ENCODE measurements at places on chromosomes 12 and 14.

GRCh38 chr12:53676656-53677015 lies 753 bp upstream of the ATP5MC2 start:
- peak; percentile 27 for DNase-seq

DNA sequence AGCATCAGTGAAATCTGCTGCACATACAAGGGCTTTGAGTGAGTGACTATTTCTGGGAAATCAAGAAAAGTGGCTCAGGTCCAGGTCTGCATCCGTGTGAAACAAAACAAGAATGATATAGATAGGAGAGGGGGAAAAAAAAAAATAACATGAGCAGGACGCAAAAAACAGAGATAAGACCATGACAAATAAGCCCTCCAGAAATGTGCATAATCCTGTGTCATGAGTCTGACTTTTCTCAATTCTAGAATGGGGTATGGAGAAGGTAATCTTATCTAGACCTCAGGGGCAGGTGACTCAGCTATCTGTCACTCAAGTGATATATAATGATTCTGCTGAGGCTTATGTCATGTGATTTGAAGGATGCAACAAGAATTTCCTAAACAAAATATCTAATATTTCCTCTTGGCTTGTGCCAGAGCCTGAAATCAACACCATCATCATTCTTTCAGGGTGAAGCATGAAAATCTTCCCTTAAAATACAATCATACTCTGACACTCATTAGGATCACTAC lies 250.0 kb downstream of the PHLDA1 start:
- no peak for DNase-seq

GRCh38 chr14:77645520-77646230 lies 29.2 kb upstream of the SPTLC2 start:
- DNase-seq, result no peak

- no peak for DNase-seq
These were observed 197.4 kb upstream of the DIO3 start for GRCh38 chr14:101363880-101364391.

- DNase-seq, result no peak
These were observed 13.0 kb upstream of the VPS37B start for GRCh38 chr12:122908915-122909314.

DNA sequence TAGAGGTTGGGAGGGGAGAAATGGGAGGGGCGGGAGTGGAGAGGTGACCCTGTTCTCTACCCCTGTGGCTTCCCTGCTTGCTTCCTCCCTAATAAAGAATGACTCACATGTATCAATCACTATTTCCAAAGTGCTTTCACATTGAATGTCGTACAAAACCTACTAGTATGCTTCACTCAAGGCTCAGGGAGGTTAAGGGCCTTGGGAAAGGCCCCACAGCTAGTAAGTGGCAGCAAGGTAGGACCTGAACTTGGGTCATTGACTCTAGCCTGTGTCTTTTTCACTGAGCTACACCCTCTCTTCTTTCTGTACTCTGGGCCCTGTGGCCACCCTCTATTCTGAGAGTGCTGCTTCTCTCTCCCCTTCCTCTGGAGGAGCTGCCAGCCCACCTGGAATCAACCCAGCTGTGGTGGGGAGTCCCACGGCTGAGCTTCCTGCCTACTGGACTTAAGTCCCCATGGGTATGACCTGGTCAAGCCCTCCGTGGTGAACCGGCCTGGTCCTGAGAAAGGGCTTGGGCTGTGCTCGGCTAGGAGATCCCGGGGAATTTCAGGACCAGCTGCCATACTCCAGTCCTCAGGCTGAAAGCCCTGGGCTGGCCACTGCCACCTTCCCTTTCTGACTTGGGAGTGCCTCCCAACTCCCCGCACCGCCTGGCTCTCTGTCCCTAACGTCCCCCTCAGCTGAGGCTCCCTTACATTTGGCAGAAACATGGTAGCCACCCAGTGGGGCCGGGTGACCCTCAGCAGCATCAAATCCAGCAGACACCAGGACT lies 13.0 kb downstream of the SLC48A1 start:
- no peak for DNase-seq

DNA sequence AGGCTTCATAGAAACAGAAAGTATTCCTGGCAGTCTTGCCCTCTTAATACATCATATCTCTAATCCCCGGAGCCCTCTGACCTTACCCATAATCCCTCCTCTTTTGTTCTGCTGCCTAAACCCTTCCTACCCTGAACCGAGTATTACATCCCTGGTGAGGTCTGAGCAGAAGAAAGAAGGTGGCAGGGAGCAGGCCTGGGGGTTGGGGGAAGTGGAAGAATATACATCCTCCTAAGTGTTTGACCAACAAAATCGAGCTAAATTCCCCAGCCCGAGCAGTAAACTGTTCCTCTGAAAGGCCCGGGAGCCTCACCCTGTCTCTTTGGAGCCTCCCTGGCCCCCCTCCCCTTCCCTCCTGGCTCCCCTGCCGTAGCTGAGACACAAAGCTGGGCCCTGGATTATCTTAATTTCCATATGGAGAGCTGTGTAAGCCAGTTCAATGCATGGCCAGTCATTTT lies 192.6 kb upstream of the LHX5 start:
- DNase-seq, result no peak

DNA sequence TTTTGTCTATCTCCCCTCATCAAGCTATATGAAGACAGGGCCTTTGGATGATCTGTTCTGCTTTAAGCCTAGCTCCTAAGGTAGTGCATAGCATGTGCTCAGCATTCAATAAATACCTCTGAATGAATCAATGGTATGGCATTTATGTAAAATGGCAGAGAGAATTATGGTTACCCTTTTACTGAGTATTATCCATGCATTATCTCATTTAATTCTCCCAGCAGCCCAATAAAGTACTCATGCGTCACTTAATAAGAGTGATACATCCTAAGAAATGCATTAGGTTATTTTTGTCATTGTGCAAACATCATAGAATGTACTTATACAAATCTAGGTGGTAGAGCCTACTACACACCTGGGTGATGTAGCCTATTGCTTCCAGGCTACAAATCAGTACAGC lies 269.7 kb downstream of the KSR2 start:
- no peak for DNase-seq

DNA sequence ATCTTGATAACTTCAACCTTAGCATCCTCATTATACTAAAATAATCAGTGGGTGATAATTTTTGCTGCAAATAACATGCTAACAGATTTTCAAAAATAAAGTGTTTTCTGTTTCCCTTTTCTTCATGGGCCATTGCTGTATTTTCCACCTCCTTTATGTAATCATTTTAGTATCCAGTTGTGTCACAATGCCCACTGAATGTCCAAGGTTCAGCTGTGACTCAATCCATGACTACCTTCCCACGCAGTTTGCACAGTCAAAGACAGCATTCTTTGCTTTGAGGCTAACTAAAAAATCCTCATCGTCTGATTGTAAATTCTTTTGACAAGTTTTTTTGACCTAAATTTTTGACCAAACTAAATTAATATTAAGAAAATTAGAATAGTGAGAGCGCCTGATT lies 474.1 kb downstream of the FLRT2 start:
- DNase-seq, result peak; percentile 2

- no peak for DNase-seq
These were observed 55.3 kb upstream of the TMCC3 start for GRCh38 chr12:94705676-94706075.

- DNase-seq, result no peak
These were observed 133.3 kb downstream of the RMST start for GRCh38 chr12:97595936-97596335.

- no peak for DNase-seq
These were observed 401.7 kb downstream of the TRHDE start for GRCh38 chr12:72673853-72674252.

DNA sequence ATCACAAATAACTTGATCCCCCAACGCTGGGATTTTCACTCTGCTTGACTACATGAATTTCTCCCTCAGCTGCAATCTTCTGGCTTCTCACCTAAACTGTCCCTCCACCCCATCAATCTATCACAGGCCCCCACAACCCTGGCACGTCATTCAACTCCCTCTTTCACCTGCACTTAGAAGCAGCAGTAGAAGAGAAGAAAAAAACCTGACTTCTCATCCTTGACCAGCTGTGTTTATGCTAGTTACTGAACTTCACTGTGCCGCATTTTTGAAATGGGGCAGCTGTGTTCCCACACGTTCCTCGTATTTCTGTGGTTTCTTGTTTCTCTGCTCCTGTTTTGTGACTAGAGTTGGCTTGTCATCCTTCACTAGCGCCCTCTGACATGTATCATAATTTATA lies 35.0 kb downstream of the ITPR2 start:
- DNase-seq, result no peak

DNA sequence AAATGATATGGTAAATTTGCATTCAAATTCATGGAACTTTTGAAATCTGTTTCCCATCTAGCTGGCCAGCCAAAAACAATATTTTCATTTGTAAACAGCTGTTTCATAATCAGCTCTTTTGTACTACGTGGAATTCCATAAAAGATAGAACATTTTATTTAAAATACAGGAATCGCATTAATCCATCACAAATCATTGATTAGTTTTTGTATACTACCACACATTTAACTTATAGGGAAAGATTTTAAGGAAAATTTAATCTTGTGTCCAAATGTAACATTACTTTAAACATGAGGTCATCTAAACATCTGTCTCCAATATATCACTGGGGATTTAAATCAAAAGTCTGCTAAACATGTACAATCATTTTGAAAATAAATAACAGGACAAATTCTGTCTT lies 33.5 kb downstream of the SLC25A21 start:
- DNase-seq, result no peak

- no peak for DNase-seq
These were observed 78.4 kb upstream of the RAP1B start for GRCh38 chr12:68532204-68532886.

DNA sequence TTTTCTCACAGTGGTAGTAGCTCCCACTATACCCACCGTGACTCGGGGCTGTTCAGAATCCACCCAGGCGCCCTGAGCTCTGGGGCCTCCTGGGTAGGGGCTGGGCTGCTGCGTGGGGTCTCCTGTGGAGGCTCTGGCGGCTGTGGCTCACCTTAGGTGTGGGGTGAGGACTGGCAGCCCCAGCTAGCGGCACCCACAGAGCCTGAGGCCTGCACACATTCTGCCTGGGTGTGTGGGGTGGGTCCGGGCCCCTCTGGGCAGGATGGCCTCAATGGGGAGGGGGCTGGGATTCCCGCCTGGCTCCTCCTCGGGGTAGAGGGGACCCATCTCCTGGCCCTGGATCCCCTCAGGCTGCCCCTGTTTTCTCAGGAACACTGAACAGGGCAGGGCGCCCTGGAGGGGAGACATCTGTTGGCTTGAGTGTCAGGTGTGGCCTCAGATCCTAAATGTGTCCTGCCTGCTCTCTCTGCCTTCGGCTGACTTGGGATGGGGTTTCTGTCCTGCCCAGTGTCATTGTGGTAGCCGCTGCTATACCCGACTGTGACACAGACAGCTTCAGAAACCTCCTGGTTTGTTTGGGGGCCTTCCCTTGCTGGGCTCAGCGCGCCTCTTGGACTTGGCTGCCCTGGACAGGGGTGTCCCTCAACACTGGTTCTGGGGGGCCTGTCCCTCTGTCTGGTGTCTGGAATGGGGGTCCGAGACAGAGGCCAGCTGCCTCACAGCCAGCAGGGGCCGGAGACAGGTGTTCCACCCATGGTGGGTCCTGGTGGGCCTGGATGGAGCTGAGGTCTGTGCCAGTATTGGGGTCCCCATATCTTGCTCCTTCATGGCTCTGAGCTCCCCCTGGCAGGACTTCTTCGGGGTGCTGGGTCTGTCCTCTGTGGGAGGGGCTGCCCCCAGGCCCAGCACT lies 354.9 kb downstream of the TMEM121 start:
- no peak for DNase-seq

DNA sequence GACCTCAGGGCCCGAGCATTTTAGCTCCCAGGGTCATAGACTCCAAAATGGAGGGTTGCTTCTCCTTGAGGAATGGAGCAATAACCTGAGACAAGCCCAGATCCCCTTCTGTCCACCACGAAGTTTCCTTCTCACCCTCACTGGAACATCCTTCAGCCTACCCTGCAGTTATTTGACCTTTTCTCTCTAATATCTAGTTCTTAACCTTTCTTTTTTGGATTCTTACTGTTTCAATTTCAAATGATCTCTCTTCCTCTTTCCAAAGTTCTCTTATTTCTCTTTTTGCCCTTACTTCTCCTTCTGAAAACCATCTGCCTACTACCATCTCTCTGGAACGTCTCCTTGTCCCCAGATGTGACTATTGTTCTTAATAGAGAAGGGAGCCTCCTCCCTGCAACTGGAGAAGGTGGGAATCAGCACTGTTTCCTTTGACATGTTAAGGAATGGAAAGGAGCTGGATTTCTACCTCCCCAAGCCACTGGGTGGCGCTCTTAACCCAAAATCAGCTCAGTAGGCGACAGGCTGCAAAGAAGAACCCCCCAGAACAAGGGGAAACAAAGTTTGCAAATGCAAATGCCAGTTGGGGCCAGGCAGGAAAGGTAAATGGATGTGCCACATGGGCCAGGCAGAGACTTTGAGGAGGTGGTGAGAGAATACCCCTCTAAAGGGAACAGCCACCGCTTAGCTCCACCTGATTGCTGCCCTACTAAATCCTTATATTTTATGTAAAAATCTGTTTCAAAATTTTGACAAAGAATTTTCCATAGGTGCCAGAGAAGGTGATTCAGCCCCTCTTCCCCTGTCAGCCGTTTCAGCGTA lies 22.4 kb upstream of the PDE1B start:
- peak; percentile 62 for DNase-seq

GRCh38 chr12:94405413-94406116 lies 54.1 kb downstream of the CEP83 start:
- no peak for DNase-seq

DNA sequence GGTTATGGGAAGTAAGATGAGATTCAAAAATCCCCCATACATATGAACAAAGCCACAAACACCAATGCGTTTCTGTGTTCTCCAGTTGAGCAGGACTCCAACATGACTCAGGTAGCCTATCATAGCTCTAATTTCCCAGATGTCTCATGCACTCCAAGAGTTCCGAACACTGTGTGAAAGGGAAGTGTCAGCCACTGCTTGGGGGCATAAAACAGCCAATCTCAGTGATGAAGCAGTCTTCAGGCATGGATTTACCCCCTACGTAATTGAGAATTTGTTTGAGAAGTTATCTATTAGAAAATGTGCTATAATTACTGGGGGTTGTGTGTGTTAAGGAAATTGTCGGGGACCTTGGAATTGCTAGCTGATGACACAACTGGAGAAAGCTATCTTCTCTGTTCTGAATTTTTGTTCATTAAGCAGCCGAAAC lies 153.9 kb upstream of the AVPR1A start:
- no peak for DNase-seq

DNA sequence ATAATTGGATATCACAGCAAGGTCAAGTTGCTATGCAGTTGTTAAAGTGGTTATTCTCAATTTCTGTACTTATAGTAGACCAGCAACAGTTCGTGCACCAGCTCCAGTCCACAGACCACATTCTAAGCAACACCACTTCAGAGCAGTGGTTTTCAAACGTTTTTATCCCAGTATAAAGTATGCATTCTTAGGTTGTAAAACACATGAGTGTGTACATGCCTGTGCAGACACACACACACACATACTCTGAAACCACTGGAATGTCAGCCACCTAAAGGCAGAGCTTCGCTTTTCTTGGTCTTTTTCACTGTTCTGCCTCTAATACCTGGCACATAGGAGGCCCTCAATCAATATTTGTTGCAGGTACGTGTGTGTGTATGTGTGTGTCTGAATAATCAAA lies 22.2 kb upstream of the C12orf71 start:
- no peak for DNase-seq

DNA sequence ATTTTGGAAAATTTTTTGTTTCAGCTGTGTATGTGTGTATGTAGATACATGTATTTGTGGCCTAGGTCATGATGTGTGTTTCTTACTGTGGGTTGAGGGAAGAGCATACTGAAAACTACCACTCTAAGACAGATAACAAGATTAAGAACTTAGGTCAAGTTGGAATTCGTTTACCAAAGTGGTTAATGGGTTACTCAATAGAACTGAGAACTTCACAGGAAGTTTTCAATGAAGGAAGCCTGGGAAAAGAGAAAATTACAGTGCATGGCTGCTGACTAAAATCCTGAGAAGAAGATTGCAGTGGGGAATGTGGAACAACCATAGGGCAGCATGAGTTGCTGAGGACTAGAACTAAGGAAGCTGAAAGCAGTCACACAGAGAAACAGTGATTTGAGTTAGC lies 21.4 kb upstream of the FOXG1 start:
- no peak for DNase-seq

Measured in activated naive CD8-positive, alpha-beta T cell treated with anti-CD3 and anti-CD28 coated beads, Interleukin-2, amount 50 U/mL, for 24 hours (primary cell).